ENCODE measurements at places on chromosomes 12 and 14.

- DNase-seq = no peak
Measured at GRCh38 chr12:70661466-70662161, 24.4 kb upstream of the PTPRB start.

DNA sequence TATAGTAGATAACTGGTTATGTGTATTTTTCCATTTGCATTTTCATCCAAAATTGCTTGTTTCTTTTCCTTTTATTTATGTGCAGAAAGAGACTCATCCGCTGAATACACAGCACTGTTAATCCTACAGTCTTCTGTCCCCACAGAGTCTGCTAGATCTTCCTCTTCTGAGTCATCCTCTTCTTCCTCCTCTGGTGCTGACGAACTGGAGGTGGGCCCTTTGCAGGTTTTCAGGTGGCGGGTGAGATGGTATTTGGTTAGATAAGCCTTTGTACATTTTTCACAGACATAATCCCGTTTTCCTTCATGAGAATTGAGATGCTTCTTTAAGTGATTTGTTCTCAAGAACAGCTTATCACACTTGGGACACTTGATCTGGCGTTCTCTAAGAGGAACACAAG, 26.8 kb downstream of the PRDM4 start:
- DNase-seq = no peak

- DNase-seq = no peak
Measured at GRCh38 chr12:44431647-44432343, 444.3 kb downstream of the NELL2 start.

DNA sequence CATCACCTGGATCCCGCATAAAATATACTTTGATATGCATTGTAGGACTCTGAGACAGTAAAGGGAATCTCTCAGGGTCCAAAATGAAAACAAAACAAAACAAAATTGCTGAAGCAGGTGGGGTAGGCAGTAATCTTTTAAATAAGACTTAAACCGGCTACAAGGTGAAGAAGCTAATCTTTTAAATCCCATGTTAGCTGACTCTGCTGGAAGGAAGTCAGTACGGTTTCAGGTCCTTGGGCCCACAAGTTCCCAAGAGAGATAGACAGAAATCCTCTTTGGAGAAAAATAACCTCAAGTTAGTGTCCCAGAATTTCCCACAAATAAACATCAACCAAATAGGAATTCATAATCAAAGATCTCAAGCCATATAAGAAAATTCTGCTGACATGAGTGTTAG, 5.0 kb upstream of the EPS8 start:
- no peak for DNase-seq

GRCh38 chr14:100654025-100654813, 67.0 kb upstream of the BEGAIN start:
- no peak for DNase-seq

All from HepG2 (cell line).